Omental fat pad (tissue), 4 donors: ENCODE measurements at places on chromosomes 3 and 15.

DNA sequence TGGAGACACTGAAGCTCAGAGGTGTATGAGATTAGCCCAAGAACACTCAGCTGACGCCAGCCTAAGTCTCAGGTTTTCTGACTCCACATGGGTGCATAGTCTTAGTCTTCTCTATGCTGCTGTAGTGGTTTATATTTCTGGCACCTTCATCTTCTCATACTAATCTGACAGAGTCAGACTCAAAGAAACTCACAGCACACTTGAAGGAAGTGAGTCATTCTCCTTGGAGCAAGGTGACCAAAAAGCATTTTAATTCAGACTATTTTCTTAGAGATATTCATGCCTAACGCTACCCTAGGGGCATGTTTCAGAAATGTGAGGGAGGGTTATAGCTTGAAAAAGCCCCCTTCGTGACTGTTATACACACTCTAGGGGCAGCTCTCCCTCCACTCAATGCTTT lies 775.3 kb upstream of the ARPP21 start:
- DNase-seq: no peak

DNA sequence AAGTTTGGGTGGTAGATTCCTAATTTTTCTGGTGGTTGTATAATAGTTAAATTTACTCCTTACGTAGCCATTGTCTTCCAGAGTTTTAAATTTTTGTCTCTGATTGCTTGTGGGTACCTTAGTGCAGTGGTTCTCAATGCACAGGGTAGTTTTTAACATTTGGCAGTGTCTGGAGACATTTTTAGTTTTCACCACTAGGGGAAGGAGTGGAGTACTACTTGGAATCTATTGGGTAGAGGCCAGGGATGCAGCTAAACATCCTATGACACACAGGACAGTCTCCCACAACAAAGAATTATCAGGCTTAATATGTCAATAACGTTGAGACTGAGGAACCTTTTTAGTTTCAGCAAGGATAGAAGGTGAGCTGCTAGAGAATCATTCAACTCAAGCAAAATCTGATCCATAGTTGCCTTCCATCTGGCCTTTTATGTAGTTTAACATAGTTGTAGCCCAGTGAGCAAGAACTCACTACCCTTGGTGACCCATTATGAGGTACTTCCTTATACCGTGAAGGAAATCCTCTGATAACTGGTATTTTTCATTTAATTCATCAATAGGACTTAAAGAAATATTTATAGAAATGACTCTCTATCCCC lies 8.6 kb upstream of the STX19 start:
- no peak for DNase-seq

DNA sequence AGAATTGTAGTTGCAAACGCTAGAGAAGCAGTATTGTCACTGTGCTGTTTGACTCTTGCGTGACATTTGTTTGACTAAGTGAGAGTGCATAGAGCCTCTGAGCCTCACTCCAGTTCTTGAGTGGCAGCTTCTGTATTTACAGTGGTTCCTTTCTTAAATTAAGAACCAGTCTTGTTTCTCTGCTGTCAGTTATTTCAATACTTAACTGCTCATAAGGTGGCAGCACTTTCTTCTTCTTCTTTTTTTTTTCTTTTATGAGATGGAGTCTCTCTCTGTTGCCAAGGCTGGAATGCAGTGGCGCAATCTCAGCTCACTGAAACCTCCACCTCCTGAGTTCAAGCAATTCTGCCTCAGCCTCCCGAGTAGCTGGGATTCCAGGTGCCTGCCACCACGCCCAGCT lies 372.1 kb downstream of the LPP start:
- DNase-seq: no peak

- DNase-seq: no peak
Measured at GRCh38 chr3:105662306-105662705, 206.5 kb downstream of the CBLB start.

DNA sequence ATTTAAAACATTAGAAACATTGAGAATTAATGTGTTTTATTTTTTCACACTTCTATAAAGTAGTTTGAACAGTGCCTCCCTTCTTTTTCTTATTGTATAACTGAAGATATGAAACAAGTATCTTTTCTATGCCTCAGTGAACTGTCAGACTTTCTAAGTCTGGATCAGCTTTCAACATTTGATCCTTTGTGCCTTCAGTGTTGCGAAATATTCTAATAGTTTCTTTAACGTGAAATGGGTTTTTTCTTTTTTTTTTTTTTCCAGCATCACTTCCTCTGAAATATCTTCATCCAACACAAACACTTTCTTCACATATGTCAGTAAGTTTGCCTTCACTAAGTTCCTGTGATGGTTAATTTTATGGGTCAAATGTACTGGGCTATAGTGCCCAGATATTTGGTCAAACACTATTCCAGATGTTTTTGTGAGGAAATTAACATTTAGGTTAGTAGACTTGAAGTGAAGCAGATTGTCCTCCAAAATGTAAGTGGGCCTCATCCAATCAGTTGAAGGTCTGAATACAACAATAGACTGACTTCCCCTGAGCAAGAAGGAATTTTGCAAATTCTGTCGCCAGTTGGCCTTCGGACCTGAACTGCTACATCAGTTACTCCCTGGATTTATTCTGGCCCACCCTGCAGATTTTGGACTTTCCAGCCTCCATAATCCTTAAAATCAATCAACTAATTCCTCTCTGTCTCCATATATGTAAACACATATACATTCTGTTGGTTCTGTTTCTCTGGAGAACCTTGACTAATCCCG lies 6.4 kb upstream of the CPOX start:
- DNase-seq: no peak

GRCh38 chr3:99246010-99246654 lies 344.6 kb upstream of the DCBLD2 start:
- no peak for DNase-seq

- DNase-seq: no peak
Measured at GRCh38 chr15:61780278-61780980, 279.8 kb downstream of the VPS13C start.

DNA sequence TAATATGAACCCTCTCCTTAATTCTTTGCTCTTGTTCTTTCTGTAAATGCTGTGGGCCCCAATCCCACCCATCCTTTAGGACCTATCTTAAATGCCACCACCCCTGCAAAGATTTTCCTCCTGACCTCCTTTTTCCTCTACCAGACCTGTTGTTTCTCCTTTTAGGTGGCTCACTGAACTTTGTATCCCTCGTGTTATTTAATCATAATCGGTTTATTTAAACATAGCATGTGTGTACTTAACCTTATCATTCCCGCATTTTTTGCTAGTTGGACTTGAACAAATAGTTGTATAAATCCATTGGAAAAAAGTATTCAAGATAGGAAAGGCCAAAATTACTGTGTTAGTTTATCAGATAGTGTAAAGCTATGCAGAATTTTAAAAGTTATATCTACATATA lies 988 bp upstream of the NFKBIZ start:
- no peak for DNase-seq
